Activated CD8-positive, alpha-beta T cell treated with anti-CD3 and anti-CD28 coated beads, Interleukin-2, amount 10 ng/mL, durations not matched to agents 7 days and 5 days (primary cell): ENCODE measurements at places on chromosomes 1 and 21. TPM values are rescaled to one million over a fixed set of nuclear protein-coding genes. Genes with fewer than 3 reads are reported as not detected.

DNA sequence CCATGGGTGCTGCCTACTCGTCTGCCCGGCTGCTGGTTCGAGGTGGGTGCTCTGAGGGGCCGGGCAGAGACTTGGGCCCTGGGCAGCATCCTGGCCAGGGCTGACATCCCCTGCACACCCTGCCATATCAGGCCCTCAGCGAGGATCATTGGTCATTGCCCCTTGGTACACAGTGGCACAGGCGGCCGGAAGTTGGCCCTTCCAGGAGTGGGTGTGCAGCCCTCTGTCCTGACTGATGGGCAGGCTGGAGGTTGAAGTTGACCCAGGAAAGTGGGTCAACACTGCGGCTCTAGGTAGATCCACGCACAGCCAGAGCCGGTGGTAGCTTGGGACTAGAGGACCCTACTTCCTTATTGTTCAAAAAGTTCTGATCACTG is 72.9 kb downstream of the TRIM11 start:
- no peak for DNase-seq

GRCh38 chr1:203478231-203478630 is 2.6 kb downstream of the PRELP start:
- no peak for DNase-seq

- DNase-seq, result no peak
Observed at GRCh38 chr1:222876182-222876581, 61.3 kb downstream of the DISP1 start.

DNA sequence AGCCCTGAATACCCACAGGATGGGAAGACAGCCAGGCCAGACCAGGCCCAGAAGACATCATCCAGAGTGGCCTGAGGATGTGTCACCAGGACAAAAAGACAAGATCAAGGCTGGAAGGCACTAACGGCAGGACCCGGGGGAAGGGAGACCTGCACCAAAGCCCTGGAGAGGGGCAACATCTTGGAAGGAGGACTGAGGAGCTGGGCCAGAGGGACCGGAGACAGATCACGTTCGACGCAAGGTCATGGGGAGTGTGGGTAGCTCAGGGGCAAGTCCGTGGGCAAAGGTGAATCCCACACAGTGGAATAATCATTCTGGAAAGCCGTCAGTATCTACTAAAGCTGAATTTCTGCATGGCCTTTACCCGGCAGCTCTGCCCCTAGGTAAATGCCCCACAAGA is 478.6 kb downstream of the MATN1 start:
- DNase-seq, result no peak

DNA sequence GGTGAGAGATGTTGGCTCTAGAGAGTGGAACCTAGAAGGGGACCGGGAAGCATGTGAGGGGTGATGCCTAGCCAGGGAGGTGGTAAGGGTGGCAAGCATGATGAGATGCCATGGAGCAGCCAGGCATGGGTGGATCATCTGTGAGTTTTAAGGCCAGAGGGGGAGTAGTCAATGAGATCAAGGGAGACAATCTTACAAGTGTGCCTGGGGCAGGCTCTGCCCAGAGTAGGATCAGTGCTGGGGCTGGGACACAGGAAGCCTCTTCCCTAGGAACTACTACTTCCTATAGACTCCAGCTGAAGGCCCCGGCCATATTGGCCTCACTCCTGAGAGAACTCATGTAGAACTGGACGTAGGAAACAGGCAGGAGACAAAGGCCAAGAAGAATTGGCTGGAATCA is 192.4 kb upstream of the CSF3R start:
- DNase-seq, result no peak

DNA sequence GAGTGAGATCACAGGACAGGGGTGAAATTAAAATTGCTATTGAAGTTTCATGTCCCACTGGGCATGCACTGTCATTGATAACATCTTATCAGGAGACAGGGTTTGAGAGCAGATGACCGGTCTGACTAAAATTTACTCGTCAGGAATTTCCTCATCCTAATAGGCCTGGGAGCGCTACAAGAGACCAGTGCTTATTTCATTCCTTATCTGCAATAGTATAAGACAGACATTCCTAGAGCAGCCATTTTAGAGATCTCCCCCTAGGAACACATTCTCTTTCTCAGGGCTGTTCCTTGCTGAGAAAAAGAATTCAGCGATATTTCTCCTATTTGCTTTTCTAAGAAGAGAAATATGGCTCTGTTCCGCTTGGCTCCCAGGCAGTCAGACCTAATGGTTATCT is 181.4 kb upstream of the ETV3 start:
- DNase-seq, result no peak

DNA sequence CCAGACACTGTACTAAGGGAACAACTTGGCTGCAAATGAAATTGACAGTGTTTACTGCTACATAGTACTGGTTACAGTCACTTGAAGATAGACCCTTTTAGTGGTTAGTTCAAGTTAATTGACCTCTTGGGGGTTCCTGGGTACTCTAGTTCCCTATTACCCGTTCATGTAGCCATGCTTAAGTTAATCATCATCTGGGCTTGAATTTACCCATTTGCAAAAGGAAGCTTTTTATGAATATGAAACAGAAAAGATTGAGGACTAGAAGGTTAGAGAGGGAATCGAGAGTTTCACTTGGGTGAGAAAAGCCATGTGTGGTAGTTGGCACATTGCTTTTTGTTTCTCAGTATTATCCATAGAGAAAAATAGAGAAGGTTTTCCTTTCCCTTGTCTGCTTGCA is 2.7 kb downstream of the MIA3 start:
- no peak for DNase-seq

DNA sequence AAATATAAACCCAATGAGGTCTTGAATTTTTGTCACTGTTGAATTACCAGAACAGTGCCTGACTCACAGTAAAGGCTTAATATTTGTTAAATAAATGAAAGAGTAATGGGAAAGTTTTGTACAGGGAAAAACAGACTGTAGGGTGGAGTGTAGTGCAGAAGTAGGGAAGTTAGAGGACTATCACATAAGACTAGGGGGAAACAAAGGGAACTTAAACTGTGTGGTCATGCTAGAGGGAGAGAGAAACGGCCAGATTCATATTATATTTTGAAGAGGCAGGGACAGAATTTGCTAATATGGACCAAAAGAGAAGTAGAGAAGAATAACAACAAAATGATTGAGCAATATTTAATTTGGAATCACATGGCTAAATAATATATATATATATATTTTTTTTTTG is 14.8 kb downstream of the CTSK start:
- DNase-seq, result no peak

DNA sequence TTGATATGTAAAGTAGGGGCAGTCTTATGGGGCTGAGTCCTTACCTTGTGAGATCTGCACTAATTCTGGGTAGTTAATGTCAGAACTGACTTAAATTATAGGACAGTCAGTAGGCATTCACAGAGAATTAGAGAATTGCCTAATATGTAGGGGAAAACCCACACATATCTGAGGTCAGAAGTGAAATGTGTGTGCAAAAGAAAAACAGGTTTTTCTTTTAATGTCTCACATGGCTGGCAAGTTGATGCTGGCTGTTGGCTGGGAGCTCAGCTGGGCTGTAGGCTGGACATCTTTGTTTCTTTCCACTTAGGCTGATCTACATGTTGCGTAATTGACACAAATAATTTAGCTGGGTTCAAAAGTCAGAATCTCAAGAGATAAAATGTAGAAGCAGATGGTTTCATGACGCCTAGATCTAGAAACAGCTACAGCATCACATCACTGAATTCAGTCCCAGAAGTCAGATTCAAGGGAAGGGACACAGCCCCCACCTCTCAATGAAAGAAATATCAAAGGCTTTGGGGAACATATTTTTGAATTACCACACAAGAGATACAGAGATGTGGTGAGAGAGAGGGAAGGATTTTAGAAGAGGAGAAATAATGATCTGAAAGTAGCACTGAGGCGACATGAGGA is 98.9 kb downstream of the TNFSF18 start:
- no peak for DNase-seq

- no peak for DNase-seq
Observed at GRCh38 chr1:69846267-69846666, 278.5 kb downstream of the LRRC7 start.

DNA sequence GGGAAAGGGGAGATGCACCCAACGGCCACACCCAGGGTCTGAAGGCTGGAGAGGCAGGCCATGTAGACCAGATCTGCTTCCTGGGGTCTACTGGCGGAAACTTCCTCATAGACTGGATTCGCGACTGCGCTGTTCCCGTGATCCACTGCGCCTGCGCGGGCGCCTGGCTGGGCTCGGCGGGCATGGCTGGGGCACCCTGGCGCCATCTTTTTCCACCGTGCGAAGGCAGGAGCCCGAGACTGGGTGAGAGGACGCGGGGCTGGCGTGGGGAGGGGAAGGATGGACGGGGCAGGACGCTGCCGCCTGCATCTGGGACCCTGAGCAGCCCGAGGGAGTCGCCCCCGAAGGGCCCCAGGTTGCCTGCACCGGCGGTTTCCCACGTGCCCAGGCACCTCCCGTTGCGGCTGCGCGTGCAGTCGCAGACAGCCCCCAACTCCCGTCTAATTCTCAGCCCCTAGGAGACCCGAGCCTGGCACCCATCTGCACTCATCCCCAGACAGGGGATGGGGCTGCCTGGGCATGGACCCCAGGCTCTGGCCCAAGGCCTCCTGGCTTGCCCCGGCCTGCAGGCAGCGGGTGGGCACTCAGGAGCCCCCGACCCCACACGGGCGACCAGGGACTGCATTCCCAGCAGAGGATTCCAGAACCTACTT is 12.4 kb upstream of the FAM3B start:
- no peak for DNase-seq

- DNase-seq, result no peak
Observed at GRCh38 chr1:186014370-186015037, 280.3 kb downstream of the HMCN1 start.

GRCh38 chr1:217135569-217135915 is 412.3 kb upstream of the ESRRG start:
- DNase-seq, result no peak

FCRL6 gene
- total RNA-seq, result 0.42 TPM

NUDT4B gene
- total RNA-seq, result not detected
